ENCODE measurements at places on chromosomes 2 and 18.

DNA sequence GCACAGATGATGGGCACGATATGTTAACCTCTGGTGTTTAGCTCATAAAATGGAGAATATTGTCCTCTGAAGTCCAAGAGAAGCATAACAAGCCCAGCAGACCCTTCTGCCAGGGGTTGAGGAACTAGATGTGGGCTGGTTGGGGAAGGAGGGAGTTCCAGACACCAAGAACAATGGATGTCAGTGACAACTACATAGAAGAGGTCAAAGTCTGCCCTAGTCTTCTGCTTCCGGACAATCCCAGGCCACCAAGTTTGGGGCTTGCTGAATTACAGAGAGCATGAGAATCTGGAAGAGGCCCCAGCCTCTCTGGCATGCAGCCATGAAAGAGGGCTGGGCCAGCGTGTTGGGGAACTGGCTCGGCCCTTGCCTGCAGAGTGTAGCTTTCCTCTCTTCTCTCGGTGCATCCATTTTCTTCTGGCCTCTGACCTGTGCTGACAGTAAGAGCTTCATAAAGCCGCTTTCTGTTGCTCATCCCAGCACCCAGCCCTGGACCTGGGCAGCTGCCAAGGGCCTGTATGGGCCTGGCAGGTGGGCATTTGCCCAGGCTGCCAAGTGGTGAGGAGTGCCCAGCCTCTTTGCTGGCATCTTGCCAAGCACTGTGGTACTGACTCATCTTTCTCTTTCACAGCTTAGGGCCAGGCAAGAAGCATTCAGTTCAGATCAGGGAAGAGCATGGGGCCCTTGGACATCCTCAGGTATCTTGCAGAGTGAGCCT is 14.6 kb upstream of the LAPTM4A start:
- no peak for DNase-seq

DNA sequence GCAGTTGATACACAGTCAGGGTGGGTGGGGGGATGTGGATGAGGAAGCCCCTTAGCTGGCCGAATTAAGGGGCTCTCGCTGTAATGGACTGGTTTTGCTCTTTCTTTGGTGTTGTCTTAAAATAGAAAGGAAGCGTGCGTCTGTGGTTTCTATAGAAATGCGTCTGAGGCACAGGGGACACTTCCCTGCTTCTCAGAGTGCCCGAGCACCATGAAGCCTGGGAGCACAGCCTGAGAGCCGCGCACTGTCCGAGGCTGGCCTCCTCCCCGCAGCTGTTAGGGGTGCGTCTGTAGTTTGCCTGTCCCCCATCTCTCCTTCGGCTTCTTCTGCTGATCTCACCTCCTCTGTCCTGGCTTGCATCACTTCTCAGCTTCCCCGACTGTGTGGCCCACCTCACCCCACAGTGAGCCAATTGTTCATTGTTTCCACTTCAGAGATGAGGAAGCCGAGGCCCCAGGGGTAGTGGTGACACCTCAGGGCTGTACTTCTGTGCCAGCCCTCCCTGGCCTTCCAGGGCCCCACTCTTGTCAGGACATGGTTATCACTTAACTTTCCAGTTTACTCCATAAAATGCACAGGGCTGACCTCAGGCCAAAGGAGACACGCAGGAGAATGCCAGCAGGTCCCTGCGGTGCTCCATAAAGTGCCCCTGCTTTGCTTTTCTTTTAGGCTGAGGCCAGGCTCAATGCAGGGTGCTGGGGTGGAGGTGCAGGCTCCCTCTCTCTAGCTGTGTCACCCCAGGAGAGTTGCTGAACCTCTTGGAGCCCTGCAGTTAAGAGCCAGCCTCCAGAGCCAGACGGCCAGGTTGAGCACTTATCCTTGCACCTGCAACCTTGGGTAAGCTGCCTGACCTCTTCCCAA is 210.6 kb downstream of the SEPTIN10 start:
- no peak for DNase-seq

- DNase-seq = no peak
These were observed 37.1 kb upstream of the SMAD7 start for GRCh38 chr18:48987821-48988220.

- no peak for DNase-seq
These were observed 18.1 kb upstream of the PGAP1 start for GRCh38 chr2:196944570-196944969.

DNA sequence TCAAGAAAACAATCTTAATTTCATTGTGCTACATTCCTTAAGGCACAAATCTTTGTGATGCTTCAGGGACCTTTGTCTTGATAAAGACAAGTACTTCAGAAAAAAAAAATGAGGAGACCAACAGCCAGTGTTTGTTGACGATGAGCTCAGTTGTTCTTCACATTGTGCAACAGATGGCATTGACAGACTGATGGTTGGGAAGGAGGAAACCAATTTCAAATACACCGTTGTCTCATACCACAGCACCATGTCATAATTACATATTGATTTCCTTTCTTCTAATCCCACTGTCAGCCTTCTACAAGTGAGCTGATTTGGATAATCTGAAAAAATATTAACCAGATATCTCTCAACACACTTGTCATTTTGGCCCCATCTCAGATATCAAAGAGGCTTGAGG is 53.7 kb upstream of the GRB14 start:
- no peak for DNase-seq

DNA sequence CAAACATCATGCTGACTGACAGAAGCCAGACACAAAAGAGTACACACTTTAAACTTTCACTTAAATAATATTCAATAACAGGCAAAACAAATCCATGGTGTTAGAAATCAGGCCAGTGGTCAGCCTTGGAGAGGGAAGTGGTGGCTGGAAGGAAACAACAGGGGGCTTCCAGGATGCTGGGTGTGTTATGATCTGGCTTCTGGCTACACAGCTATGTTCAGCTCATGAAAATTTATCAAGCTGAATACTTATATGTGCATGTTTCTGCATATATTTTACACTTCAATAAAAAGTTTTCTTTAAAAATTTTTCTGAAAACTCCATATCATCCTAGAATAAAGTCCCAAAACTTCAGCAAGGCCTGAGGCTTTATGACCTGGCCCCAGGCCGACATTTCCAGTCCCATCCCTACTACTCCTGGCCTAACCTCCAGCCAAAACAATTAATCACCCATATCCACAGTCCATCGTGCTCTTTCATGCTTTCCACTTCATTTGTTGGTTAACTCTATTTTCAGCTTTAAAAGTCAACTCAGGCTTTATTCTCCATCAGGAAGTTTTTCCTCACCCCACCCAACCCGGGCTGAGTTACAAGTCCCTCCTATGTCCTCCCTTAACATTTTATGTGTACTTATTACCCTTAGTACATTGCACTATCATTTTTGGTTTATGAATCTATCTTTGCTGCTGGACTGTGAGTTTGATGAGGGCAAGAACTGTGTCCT is 27.9 kb upstream of the SPTBN1 start:
- no peak for DNase-seq

GRCh38 chr2:3130889-3131635 is 246.6 kb downstream of the EIPR1 start:
- no peak for DNase-seq

DNA sequence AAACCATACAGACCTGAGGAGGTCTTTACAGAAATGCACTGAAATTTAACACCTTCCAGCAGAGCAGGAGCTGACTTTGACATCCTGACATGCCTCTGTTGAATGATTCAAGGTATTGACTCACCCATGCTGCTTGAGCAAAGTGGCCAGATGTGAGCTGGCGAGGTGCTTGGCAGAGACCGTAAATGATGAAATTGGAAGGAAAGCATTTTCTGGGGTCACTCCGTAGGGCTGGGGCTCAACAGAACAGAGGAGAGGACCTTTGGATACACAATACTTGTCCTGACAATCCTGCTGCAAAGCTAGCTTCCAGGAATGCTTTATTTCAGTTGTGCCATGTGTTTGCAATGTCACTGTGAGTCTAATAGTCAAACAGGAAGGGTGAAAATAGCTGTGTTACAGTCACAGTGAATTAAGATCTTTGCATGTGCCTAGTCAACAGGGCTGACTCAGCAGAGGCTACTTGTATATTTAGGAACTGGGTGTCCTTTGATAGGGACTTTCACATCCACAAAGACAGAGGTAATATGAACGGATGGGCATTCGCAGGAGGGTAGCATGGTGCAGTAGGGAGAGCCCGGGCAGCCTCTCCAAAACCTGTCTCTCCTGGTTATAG is 31.6 kb upstream of the NCK2 start:
- no peak for DNase-seq
